ENCODE measurements at places on chromosomes 2 and 18.

- no peak for DNase-seq
These were observed 17.7 kb downstream of the ROCK2 start for GRCh38 chr2:11326677-11327211.

- no peak for DNase-seq
These were observed 490.2 kb upstream of the KLHL29 start for GRCh38 chr2:22894761-22895160.

- no peak for DNase-seq
These were observed 446.1 kb upstream of the FAM98A start for GRCh38 chr2:34045101-34045655.

- no peak for DNase-seq
These were observed 482.0 kb downstream of the PTPRM start for GRCh38 chr18:8049147-8049546.

- no peak for DNase-seq
These were observed 793.0 kb upstream of the ACVR2A start for GRCh38 chr2:147051814-147052213.

GRCh38 chr2:137535897-137536296 lies 428.4 kb upstream of the HNMT start:
- DNase-seq = no peak

GRCh38 chr18:13246121-13246520 lies 27.6 kb downstream of the LDLRAD4 start:
- DNase-seq = no peak

DNA sequence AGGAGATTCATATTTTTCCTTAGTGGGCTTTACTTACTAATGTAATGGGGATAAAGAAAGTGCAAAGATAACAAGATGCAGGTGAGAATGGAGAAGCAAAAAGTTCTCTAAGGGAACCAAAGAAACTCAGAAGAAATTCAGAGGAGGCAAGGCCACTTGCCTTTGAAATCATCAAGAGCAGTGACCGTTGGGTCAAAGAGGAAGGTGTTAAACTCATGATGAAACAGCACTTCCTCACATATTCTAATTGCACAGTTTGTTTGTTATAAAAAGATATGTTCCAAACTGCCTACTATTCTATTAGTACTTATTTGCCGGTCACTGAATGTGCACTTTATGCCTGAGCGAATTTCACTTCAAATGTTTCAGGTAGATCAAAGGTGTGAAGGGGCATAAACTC lies 975.1 kb downstream of the BCL11A start:
- no peak for DNase-seq

- no peak for DNase-seq
These were observed at the start of gene XIRP2 for GRCh38 chr2:166888180-166888579. TSS of gene XIRP2 (plus strand) at chr2:166888480. CDS start at chr2:166903483, 15,003 bp downstream.

DNA sequence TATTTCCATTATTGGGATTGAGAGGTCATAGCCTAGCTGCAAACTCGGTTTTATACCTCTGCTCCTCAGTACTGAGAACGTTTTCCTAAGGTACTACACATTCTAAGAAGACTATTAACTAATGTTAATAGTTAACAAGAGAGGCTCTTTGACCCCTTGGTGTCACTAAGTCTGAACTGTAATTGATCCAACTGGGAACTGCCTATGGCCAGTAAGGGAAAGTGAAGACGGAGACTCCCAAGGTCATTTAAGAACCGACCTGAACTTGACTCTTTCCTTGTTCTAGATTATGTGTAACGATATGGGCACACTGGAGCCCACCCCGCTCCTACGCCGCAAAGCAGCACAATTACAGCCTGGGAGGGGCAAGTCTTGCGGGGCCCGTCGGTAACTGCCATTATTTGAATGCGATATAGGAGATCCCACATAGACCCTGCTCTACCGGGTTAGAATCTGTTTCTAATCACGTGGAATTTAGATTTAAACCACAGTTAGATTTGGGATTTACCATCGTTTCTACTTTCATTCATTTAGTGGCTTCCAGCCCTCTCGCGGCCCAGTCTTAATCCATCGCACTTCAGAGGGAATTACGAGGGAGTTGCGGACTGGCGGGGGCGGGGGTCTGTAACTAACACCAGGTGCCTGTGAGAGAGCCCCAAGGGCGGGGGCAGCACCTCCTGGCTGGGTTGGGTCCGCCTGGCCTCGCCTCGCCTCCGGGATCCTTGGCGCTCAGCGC lies 84.1 kb upstream of the EPB41L3 start:
- DNase-seq = no peak

DNA sequence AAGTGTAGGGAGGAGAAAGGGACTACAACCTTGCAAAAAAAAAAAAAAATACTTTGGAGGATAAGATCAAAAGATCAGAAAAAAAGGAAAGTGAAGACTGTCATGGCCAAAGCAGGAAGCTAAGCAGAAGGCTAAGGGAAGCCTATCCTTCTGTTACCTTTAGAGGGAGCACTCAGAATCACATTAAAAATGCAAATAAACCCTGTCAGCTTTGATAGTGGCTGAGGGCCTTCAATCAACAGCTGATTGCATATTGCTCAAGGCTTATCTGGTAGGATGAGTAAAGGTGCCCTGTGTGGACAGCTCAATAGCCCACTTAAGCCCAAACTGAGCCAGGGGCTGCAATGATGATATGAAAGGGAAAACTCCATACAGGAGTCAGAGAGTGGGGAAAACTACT lies 1021.2 kb downstream of the LRP1B start:
- DNase-seq = no peak

GRCh38 chr2:106208874-106209273 lies 14.8 kb upstream of the UXS1 start:
- DNase-seq = no peak

DNA sequence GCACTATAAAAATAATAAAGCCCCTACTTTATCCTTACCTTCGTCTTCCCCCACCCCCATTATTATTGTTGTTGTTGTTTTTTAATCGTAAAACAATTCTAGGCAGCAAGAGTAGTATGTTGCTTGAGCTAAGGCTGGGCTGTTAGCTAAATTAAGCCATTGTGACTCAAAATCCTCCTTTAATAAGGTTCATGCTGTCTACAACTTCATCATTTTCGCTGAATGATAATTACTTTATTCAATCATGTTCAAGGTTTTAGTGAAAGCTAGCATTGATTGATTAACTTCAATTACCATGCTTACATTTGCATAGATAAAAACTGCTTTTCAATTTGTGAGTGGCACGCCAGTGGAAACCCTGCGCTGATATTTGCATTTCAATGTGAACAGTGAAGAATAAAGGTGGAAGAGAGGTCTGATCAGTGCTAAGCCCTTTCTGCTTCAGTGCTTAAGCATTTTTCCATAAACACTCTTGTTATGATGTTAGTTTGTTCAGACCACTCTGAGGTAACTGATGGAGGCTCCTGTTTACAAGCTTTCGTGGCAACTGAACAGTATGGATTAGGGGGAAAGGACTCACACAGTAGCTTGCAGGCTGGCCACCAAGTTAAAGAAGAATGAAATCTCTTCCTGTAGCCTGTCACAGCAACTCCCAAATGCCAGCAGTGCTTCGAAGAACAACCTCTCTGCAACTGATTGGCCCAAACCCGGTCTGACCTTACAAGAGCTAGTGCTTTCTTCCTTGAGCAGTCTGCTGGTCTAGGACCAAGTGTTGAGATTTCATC lies 156.8 kb downstream of the GPD2 start:
- DNase-seq = no peak

- DNase-seq = no peak
These were observed 211.9 kb upstream of the SMIM21 start for GRCh38 chr18:75639472-75639831.

DNA sequence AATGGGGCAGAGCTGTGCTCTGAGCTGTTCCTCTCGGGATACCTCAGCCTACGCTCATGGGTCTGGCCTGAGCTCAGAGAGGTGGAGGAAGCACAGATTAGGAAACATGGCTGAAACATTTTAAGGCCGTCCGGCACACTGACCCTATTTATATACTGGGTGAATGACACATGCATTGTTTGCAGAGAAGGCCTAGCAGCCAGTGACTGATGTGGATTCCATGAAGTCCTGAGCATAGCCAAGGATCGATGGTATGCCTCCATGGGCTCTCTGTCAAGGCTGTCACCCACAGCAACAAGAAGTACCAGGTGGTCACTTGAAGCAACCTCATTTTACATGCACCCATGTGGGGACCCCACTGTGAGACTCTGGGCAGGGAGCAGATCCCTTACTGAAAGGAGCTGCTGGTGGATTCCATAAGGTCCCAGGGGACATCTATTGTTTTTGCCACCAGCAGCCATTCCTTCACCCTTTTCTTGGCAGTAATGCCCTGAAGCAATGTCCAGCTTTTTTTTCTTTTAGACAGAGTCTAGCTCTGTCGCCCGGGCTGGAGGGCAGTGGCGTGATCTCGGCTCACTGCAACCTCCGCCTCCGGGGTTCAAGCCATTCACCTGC lies 8.4 kb downstream of the PTMA start:
- DNase-seq = no peak

DNA sequence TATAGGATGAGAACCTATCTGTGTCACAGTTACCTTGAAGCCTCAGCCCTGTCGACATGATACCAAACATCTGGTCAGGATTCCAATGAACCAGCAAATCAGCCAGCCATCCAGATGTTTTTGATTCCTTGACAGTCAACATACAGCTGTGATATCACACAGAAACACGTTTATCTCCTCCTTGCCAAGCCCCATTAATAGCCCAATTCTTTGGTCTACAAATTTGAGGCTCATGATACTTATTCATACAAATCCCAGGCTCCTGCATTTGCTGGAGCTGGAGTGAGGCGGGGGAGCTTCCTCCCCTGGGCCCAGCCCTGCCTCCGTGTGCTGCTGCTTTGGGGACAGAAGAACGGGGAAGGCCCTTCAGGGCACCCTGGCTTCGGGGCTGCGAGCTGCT lies 611.6 kb upstream of the SALL3 start:
- no peak for DNase-seq

Measured in CD8-positive, alpha-beta memory T cell (primary cell).